ENCODE measurements at places on chromosomes 6 and 20.

- no peak for DNase-seq
Measured at GRCh38 chr6:163288066-163288465, 126.5 kb upstream of the QKI start.

- DNase-seq, result no peak
Measured at GRCh38 chr20:3088031-3088430, 3.5 kb upstream of the AVP start.

DNA sequence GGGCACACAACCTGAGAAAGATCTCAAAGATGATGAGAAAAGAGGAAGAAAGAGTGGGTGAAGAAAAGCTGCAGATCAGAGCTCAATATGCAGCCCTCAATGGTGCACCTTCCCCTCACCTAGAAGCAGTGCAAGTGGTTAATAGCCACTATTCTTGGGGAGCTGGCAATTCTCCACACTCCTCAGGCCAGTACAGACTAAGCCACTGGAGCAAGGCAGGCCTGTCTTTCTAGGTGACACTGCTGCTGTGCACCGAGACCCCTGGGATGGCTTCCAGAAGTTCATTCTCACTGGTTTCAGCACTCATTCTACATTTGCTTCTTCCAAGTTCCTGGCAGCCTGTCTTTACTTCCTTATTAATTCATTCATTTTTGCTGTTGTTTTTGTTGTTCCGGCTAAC, 973.3 kb downstream of the KIF16B start:
- no peak for DNase-seq

DNA sequence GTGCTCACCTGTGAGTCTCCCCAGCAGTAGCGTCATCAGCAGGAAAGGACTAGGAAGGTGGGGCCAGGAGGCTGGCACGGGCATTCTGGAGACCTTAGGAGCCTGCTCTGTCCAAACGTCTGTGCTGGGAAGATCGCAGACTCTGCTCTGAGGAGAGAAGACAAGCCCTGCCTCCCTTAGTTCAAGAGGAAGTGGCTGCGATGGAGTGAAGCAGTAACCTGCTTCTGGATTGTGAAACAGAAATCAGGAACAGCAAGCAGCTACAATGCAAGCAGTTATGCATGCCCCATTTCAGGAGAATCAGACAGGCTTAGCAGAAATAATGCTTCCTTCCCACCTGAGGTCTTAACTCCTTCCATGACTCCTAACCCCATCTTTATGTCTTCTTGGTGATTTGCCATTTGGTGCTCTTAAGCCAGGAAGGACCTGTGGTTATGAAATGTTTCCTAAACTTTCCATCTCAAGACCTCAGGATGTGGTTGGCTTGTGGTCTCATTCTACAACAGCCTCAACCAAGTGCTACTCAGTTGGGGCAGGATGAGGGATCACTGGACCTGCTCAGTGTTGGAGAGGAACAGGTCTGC, at the start of gene SIRPB1:
SIRPB1 (minus strand) TSS at position 149 of the 584 bp plus-strand sequence; CDS start at position 84, 65 bp downstream.
- DNase-seq, result no peak

DNA sequence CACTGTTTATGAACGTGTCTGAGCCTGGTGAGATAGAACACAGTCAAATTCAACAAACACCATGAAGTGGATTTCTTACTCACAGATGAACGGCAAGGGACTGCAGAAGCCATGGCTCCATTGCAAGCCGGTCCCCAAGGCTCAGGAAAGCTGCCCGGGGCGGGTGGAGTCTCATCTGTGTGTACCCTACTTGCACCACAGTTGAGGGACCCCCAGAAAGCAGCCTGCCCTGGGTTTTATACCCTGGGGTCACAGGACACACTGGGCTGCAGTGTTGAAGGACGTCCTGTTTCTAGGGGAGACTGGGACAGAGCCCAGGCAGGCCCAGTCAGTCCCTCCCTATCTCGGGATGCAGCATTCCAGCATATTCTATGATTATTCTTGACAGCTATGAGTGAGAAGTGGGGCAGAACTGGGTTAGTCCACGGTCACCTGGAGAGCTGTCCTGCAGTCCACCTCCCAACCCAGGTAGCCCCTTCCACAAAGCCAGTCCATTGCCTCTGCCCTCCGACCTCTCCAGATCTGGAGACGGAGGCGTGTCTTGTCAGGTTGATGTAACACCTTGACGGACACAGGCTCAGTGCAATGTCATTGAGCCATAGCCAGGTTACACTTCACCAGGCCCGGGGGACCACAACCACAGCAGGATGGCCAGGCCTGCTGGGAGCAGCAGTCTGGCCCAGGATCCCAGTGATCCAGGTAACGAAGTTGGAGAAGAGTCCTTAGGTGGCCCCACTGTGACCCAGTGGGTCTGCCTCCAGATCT, 35.5 kb downstream of the WRNIP1 start:
- DNase-seq, result no peak

DNA sequence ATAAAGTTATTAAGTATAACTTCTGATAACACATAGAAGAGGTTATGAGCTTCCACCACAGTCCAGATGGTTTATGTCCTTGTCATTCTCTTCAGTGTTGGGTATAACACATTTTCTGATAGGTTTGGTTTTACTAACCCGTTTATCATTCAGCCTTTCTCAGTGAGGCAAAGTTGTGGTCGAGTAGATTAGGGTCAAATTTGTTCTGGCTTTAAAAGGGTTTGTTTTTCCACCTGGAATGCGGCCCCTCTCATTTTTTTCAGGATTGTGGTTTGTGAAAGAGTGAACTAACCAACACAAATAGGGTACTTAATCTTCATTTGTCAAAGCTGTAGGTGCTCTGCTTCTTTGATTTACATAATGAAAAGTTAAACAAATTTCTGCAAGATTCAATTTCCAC, 204.2 kb upstream of the ASCC3 start:
- DNase-seq, result peak; percentile 39

DNA sequence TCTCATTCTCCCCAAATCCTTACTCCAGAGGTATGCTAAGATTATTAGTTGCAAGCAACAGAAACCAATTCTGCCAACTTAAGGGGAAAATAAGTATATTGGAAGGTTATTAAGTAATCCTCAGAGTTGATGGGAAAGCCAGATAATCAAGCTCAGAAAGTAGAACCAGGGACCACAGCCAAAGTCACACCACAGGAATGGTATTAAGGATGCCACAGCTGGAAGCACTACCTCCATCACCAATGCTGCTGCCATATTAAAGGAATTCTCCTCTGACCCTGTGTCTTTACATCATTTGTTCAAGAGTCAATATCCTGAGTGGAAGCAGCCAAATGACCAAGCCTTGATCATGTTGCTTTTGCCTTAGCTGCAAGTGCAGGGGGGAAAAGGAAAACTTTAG, 9.9 kb downstream of the PROCR start:
- no peak for DNase-seq

GRCh38 chr20:50597406-50597969, 87.3 kb downstream of the PTPN1 start:
- DNase-seq, result no peak

DNA sequence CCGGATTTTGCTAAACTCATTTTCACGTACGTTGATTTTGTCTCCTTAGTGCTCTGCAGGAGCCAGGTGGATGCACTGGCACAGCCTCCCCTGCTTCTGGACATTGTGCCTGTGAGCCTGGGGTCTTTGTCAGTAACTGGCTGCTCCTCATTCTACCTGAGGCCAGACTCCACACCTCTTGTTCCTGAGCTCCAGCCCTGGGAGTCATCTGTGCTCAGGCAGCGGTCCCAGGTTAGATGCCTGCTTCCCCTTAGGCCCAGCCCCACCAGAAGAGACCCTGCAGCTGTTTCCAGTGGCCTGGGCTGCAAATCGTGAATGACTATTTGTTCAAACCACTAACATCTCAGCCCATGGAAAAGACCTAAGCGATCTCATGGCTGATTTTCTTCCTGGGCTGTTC, 129.1 kb downstream of the ERMARD start:
- no peak for DNase-seq

GRCh38 chr6:142699391-142699790, 245.6 kb downstream of the HIVEP2 start:
- no peak for DNase-seq

DNA sequence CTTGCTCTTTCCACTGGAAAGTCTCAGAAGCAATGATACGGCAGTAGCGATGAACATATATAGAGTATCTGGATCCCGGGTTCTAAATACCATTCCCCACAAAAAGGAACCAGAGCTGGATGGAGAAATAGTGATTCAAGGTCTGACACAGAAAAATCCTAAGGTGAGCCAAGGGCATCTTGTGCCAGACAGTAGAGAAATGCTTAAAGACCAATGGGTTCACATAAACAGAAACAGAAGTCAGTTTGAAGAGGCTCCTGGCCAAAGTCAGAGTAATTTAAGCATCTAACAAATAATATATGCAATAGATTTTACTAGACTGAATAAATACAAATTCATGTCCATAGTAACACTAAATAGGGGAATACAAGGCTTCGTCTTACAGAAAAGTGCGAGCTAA, 54.7 kb downstream of the RGS17 start:
- DNase-seq, result no peak

- DNase-seq, result no peak
Measured at GRCh38 chr20:59211208-59211765, 47.7 kb downstream of the ZNF831 start.

DNA sequence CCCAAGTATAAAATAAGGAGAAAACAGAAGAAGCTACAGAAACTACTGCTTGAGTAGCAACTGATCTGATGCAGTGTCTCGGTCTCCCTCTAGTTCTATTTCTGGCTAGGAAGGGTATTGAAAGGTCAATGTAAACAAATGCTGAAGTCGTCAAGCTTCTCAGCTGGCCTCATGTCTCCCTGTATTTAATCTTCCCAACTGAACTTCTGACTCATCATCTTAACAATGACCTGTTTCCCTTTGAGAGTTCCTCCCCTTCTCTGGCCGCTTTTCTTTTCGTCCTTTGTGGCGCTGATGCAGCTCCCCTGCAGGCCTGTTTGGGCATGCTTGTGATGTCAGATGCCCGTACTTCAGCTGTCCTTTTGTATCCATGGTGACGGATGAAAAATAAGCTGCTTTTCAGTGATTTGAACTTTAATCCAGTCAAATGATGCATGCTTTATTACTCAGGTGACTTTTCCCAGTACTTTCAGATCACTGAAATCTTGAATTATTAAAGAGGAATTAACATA, 7.8 kb upstream of the LCA5 start:
- peak; percentile 99 for DNase-seq

DNA sequence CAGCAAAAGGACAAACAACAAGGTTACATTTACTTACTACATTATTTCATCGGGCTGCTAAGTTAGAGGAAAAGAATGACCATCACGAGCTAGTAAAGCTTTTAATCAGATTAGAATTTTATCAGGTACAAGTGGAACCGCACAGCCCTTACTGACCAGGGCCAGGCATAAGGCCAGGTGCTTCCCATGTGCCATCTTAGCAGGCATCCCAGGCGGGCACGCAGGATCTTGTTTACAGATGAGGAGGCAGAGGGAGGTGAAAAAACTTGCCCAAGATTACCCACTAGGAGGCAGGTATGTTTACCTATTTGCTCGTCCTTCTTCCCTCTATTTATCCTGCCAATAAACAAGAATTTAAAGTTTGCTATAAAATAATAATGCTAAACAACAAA, 10.7 kb downstream of the EZR start:
- DNase-seq, result no peak

DNA sequence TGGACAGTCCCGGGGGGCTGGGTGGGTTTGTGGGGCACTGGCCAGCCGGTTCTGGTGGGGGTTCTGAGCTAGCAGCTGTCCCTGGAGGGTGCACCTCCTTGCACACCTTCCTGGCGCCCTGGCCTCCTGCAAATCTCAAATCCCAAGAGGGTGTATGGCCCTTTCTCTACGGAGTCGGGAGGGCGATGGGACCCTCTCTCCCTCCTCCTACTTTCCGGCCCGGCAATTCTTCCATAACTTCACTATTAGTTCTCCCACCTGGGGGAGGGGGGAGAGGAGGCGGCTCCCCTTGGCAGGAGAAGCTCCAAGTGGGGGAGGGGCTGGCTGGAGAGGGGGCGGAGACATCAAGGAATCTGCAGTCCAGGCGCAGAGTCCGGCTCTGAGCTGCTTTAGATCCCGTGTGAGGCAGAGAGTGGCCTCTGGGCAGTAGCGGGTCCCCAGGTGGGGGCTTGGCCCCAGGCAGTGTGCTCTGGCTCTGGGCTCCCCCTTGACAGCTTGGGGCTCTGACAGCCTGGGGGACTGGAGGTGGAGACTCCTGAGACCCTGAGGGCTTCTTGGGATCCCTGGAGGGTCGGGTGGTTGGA, 1.4 kb upstream of the LAMA5 start:
- DNase-seq, result peak; percentile 55

DNA sequence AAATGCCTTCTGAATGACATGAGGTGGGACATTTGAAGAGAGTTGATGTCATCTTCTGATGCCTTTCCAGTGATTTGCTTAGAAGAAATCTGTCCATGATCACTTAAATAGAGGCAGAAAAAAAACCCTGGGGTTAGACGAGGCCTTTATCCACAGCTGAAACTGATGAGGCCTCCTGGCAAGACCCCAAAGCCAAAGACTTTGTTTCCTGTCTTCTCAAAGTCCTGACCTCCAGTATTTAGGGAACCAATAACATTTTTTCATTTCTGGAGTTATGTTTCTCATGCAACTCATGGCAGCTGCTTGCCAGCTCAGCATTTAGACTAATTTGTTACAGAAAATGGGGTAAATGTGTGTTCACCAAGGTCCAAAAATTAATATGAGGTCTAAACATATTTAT, 248.0 kb upstream of the PRDM1 start:
- no peak for DNase-seq

DNA sequence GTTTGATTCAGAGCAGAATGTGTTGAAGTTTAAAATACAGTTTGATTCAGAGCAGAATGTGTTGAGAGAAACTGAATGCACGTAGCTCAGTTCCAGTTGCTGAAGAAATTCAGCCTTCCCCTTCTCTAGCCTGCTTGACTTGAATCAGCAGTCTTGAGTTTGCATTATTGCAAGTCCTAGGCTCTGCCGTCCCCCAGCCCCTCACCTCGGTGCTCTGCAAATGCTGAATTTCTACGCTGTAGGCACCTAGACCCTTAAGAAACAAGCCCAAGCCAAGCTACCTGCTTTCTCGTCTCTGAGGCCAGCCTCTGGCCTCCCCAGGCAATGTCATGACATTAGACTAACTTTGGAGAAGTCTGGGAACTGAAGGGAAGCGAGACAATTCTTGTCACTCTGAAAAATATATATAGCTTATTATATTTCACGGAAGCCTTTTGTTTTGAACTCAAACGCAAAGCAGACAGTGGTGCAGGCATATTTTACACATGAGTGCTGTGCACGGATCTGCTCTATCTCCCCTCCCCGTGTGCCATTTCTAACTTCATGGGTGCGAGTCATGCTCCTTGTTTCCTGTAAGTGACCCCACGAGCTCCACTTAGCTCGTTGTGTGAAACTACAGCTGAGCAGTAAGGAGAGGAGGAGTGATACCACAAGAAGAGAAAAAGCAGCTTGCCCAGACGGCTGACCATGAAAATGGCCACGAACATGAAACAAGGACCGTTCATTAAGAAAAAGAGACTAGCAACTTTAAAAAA, 71.4 kb upstream of the DUSP22 start:
- peak; percentile 9 for DNase-seq
